Stimulated activated CD4-positive, alpha-beta T cell treated with anti-CD3 and anti-CD28 coated beads, TNF-alpha, amount 100 ng/mL, for 24 hours (primary cell): ENCODE measurements at places on chromosomes 16 and 17.
A peak's percentile ranks its signal among the peaks of the same experiment; 100 is the strongest.

- no peak for DNase-seq
These were observed 9.2 kb upstream of the MSLN start for GRCh38 chr16:751152-752006.

GRCh38 chr16:19499481-19499880 is 22.4 kb downstream of the GDE1 start:
- DNase-seq = no peak

- no peak for DNase-seq
These were observed 117.6 kb downstream of the C16orf78 start for GRCh38 chr16:49491106-49491670.

DNA sequence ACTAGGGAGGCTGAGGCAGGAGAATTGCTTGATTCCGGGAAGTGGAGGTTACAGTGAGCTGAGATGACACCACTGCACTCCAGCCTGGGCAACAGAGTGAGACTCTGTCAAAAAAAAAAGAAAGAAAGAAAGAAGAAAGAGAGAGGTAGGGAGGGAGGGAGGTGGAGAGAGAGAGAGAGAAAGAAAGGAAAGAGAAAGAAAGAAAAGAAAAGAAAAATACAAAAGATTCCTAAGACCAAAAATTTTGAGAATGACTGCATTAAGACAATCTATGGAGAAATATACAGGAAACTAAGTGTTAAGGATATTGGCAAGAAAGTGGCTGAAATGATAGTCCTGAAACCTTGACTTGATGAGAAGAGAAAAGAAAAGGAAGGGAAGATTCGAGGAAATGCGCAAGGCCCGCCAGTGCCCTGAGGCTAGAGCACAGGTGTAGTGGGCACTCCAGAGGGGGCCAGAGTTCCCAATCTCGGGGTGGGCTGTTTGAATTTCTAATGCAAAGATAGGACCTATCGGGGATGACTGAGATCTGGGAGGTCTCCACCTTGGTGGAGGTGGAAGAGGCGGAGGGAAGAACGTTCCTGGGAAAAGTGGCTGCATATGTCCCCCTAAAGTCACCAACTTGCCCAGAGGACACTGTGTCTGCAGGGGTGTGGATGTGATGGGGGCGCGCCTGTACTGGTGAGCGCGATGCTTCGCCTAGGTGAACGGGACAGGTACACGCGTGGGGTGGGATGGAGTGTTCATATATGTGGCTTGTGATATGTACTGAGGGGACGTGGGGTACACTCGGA is 654 bp upstream of the SCNN1B start:
- DNase-seq = no peak

- DNase-seq = no peak
These were observed 47.2 kb downstream of the DNAH9 start for GRCh38 chr17:11645426-11645825.

GRCh38 chr16:81041696-81042095 is 6.1 kb downstream of the ATMIN start:
- no peak for DNase-seq

- DNase-seq = no peak
These were observed 621 bp downstream of the ARHGEF15 start for GRCh38 chr17:8310601-8311123.

- no peak for DNase-seq
These were observed 136.3 kb upstream of the XYLT1 start for GRCh38 chr16:17607075-17607509.

GRCh38 chr16:35631261-35631945 is 2172.0 kb downstream of the TP53TG3F start:
- DNase-seq = no peak

DNA sequence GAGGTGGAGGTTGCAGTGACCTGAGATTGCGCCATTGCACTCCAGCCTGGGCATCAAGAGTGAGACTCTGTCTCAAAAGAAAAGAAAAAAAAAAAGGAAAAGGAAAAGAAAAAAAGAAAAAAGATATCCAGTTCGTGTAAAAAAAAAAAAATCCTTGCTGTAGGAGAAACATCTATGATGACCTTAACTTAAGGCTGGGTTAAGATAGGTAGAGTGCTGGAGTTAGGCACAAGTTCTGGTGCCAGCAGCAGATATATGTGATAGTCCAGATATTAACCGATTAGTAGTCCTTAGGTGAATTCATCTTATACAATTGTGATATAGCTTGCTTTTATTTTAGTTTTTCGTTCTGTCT is 17.2 kb downstream of the PSMD11 start:
- DNase-seq = no peak

- DNase-seq = no peak
These were observed 17.5 kb downstream of the WIPI1 start for GRCh38 chr17:68439656-68440290.

DNA sequence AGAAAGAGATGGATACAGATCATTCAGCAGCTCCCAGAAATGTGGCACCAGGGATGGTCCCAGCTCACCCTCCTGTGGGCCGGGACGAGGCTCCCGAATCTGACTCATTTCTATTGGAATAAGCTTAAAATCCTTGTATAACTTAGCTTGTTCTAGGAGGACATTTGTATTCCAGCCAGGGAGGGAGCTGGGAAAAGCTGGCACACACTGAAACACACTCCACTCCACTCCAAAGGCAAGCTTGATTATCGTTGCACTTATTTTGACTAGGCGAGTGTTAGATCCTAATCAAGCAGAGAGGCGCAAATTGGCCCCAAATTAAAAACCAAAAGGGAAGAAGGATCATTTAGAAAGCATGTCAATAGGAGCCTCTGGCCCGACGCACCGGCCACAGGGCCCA is 339.5 kb downstream of the HS3ST4 start:
- DNase-seq = no peak

GRCh38 chr17:76635659-76636360 is 7.7 kb downstream of the ST6GALNAC1 start:
- no peak for DNase-seq

DNA sequence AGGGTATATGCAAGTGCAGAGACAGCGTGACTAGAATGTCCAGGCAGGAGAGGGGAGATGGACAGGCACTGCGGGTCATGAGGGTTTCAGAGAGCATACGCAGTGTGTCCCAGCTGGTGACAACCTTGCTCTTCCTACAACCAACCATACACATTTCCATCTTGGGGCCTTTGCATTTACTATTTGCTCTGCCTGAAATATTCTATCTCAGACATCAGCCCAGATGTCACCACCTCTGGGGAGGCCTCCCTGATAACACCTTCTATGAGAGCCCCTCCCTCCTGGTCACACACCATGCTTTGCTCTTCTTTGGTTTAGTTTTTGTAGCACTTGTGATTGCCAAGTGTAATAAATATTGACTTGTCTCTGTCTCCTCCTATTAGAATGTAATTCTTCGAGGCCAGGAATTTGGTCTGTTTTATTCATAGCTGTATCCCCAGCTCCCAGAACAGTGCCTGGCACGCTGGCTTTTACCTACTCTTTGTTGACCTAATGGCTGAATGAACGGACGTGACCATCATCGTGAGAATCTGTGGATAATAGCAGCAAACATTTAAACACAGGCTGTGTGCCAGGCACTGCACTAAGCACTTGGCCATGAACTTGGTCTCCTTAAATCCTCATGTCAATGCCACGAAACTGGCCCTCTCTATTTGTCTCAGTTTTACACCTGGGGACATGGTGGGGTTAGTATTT is 51.9 kb downstream of the PLCG2 start:
- no peak for DNase-seq

- DNase-seq = no peak
These were observed 636.3 kb upstream of the SOX9 start for GRCh38 chr17:71484546-71484945.

- DNase-seq = peak; percentile 55
These were observed 1.3 kb downstream of the TIMP2 start for GRCh38 chr17:78923660-78924453.

- no peak for DNase-seq
These were observed 4.3 kb downstream of the CANT1 start for GRCh38 chr17:79005063-79005861.

DNA sequence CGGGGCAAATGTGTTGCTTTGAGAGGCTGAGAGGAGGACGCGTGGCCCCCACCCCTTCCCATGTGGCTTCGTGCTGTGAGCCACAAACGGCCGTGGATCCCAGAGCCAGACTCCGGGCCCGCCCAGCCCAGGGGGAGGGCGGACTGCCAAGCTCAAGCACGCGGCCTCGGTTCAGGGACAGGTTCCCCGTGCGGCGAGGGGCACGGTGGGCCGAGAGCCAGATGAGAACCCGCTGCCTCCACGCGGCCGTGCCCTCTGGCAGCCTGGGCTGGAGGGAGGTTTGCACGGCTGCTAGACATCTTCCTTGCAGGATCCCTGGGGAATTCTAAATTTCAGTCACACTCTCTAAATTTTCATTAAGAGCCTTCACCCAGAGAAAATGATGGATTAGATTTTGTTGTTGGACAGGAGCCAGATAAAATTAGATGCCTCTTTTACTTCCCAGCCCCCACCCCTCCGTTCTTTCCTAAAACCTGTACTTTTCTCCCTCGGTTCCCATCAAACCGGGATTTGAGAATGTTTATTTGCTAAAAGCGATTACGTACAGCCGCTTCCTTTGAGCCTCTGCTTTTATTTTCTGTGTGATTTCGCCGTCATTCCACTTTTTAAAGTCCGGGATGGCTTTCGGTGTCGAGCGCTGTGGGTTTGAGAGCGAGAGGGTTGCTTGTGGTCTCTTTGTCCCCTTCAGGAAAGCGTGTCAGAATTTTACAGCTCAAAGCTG is 25.0 kb upstream of the GNG13 start:
- DNase-seq = no peak

GRCh38 chr16:24838554-24839266 is 7.1 kb upstream of the SLC5A11 start:
- DNase-seq = no peak

GRCh38 chr17:33046361-33047255 is 55.0 kb downstream of the SPACA3 start:
- DNase-seq = no peak

GRCh38 chr16:55647798-55648197 is 8.0 kb upstream of the SLC6A2 start:
- no peak for DNase-seq

GRCh38 chr17:9908649-9909042 is 3.6 kb upstream of the RCVRN start:
- no peak for DNase-seq

DNA sequence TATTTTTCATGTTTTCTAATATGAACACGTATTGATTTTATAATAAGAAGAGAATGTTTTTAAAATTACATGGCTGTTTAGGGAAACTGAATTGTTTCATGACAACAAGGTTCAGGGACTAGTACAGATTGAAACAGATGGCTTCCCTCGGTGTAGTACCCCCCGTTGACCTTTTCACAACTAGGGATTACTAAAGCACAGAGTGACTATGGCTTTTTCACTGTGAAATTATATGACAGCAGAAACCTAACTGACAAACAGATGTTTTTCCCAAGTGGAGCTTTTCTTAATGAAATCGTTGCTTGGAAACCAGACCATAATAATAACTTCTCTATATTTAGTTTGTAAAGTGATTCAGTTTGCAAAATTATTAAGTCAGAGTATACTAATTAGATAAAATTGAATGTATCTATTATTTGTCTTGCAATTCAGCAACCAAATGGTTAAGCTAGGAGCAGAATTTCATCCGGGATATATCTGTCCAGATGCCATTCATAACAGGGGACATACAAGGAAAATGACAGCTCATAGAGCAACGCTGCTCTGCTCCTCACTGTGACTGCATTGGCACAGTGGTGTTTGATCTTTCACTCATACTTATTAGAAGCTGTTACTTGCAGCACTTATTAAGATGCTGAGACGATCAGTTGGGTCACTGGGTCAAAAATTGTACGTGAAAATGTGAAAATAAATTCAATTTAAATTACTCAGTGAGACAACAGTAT is 111.7 kb downstream of the TANGO6 start:
- no peak for DNase-seq

- no peak for DNase-seq
These were observed 615 bp upstream of the SREBF1 start for GRCh38 chr17:17837380-17837821.

DNA sequence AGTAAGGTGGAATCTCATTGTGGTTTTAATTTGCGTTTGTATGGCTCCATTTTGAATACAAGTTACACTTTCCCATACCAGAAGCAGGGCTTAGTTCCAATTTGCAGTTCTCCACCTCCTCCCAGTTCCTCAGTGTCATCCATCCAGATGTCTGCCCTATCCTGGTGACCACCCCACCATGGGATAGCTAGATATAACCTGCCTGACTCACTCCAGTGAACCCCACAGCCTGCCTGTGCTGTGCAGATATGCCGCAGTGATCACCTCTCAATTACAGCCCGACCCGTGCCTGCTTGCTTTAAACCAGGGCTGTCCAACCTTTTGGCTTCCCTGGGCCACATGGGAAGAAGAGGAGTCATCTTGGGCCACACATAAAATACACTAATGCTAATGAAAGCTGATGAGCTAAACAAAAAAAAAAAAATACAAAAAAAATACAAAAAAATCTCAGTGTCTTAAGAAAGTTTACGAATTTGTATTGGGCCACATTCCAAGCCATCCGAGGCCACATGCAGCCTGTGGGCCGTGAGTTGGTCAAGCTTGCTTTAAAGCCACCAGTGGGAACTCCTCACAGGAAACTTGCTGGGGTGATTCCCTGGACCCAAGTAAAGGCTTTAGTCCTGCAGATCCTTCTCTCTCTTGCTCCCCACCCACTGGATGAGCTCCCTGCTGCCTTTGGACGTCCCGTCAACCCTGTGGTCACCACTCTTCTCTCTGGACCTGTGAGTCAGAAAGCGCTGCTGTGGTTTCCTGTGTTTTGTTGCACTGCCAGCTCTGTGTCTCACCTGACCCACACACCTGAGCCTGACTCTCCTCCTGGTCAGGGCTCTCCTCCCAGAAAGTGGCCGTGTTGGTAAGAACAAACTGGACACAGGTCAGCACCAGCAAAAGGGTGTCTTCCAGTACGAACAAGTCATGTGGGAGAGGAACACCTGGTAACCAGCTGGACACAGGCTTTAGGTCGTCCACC is 83.0 kb downstream of the EMP2 start:
- DNase-seq = no peak

GRCh38 chr16:88030498-88030897 is 79.3 kb downstream of the BANP start:
- DNase-seq = no peak

GRCh38 chr16:1108299-1109252 is 12.5 kb upstream of the C1QTNF8 start:
- DNase-seq = no peak

DNA sequence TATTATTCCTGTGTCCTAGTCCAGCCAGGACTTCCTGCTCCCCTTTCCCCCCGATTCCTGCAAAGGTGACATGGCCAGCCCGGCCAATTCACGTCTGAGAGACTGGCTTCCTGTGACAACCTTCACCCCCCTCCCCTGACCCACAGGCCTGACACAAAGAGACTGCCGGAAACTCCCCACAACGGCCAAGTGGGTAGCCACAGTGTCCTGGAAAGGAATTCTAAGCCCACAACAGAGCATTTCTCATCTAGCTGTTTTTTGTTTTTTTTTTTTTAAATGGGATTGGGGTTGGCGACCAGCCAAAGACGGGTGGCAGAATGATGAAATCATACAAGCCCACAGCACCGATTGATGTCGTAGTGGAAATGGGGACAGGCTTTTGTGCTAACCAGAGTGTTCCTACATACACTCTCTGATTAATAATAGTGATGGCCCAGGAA is 2.8 kb upstream of the XAF1 start:
- no peak for DNase-seq

- DNase-seq = no peak
These were observed 430 bp downstream of the HAPSTR1 start for GRCh38 chr16:9091867-9092281.
